ENCODE measurements at places on chromosomes 6 and 20.

GRCh38 chr6:46010771-46011170 is 4.9 kb downstream of the CLIC5 start:
- no peak for DNase-seq

GRCh38 chr6:78999737-79000136 is 78.3 kb downstream of the PHIP start:
- DNase-seq: no peak

DNA sequence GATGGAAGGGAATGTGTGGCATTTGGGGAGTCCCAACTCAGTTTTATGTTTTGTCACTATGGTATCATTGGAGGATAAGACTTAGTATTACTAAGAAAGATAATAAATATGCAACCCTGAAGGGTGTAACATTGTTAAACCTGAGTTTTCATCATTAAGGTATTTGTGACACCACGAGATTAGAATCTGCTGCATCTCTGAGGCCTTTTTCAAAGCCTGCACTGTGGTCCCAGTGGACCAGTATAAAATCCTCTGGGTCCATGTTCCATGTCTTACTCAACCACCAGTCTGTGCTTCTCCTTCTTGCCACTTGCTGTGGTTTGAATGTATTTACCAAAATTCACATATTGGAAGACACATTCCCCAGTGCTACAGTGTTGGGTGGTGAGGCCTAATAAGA is 130.6 kb downstream of the TBX18 start:
- no peak for DNase-seq

DNA sequence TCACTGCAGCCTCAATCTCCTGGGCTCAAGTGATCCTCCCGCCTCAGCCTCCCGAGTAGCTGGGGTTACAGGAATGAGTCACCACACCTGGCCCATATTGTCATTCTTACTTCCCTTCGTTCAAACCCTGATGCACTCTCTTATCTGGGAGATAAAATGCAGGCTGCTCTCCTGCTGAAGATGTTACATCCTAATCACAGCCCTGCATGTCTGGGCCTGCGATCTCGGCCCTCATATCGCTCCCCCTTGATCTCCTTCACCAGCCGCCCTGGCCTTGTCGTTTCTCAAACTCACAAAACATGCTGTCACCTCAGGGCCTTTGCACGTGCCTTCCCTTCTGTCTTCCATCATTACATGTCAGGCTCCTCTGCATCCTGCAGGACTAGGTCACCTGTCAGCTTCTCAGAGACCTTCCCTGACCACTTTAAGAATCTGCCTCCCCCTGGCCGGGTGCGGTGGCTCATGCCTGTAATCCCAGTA is 8.8 kb upstream of the C20orf203 start:
- DNase-seq: no peak

- DNase-seq: no peak
Measured at GRCh38 chr6:71299541-71300470, 11.2 kb downstream of the OGFRL1 start.

GRCh38 chr6:37711331-37712241 is 13.9 kb upstream of the MDGA1 start:
- DNase-seq: no peak

GRCh38 chr20:61803915-61804751 is 261.5 kb downstream of the TAF4 start:
- DNase-seq: no peak

- DNase-seq: no peak
Measured at GRCh38 chr20:46362921-46363867, 43.2 kb downstream of the ELMO2 start.

DNA sequence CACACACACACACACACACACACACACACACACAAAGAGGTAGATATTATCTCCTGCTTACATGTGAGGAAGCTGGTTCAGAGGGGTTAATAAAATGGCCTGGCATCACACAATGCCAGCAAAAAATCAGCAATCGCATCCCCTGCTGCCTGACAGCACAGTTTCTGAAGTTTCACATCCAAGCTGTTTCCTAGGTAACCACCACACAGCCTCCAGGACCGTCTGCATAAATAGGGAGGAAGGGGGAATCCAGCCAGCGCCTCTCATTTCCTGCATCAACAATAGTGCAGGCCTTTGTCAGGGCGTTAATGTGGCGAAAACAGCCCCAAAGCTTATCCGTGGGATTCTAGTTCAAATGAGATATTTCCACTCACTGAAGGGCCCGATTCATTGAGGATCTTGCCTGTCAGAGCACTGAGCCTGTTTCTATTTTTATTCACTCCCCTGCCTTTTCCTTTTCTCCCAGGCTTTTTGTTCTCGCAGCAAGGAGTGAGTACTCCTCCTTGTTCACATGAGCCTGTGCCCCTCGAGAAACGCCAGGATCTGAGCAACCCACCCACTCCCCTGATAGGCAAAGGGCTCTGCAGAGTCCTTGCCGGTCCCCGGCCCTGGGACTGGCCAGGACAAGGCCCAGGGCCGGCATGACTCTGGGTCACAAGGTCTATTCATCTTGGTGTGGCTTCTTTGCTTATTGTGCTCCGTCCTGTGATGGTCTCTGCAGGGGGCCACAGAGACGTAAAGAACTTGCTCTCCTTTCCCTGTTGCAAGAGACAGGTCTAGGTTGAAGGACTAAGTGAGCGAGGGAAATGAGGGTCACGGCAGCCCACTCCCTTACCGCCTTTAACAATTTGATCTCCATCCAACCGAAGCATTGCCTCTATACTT is 32.7 kb downstream of the TUBB2B start:
- DNase-seq: no peak

DNA sequence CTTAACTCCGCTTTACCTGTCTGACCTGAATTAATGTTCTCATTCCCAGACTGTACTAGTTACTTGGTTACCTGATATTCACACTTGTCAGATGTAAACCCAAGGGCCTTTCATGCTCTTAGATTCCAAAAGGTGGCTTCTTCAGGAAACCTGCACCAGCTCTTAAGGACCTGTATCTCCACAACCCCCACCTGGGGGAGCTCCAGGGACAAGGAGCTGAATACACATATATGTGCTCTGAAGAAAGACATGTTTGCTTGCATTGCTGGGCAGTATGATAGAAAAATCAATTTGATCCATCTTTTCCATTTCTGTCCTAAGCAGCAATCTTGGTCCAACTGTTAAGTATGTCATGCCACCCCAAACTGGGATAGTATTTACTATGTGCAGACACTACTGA is 64.8 kb upstream of the POU3F2 start:
- no peak for DNase-seq

GRCh38 chr6:145756170-145756662 is 20.9 kb upstream of the EPM2A start:
- no peak for DNase-seq

GRCh38 chr20:55569084-55569483 is 436.2 kb downstream of the CBLN4 start:
- no peak for DNase-seq

DNA sequence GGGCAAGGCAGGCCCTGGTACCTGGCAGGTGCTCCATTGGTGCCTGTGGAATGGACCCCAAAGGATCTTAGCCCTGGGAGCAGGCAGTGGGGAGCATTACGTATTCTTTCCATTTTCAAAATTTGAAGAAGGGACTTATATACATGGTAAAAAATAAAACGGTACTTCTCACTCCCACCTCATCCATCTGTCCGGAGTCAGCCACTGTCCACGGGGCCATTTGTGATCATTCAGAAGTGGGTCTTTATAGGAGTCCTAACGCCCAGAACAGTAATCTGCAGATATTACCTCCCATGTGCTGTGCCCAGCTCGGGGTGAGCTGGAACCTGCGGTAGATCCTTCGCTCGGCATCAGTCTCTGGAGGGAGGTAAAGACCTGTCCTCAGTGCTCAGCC is 110.4 kb downstream of the SYCP2 start:
- no peak for DNase-seq

GRCh38 chr6:32074996-32075532 is 34.1 kb downstream of the TNXB start:
- DNase-seq: no peak

DNA sequence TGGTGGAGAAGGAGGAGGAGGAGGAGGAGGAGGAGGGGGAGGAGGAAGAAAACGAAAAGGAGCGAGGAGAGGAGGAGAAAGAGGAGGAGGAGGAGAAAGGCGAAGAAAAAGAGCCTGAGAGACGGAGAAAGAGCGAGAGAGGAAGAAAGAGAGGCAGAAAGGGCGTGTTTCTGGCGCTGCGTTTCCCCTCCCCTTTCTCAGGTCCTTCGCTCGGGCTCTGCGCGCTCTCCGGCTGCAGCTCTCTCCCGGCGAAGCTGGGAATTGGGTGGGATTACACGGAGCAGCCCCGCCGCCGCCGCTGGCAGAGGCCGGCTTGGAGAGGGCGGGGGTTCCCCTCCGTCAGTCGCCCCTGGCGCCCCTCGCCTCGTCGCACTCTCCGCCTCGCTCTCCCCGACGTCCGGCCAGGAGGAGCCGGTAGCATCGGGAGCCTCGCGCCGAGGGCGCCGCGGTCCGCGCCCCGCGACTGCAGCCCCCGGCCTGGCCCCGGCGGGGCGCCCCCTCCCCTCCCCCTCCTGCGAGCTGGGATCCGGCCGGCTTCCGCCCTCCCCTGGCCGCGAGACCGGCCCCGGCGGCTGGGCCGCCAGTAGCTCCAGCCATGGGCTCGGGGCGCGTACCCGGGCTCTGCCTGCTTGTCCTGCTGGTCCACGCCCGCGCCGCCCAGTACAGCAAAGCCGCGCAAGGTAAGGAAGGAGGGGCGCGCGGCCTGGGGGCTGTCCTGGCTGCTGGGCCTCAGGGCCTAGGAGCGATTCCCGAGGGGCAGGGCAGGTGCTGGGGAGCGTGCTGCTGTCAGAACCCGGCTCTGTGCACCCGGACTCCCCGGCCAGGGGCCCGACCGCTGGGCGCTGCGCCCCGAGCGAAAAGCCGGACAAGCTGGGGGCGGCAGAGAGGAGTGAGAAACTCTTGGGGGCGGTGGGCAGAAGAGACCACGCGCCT is at the start of gene SCUBE3:
TSS of gene SCUBE3 (plus strand) at position 133 of the 933 bp plus-strand sequence. CDS start at position 596, 463 bp downstream.
- DNase-seq: no peak
